ENCODE measurements at places on chromosomes 2 and 18.
A peak's percentile ranks its signal among the peaks of the same experiment; 100 is the strongest.

GRCh38 chr2:54958717-54959371 is 91.4 kb downstream of the RTN4 start:
- DNase-seq, result no peak

GRCh38 chr2:15120631-15121030 is 440.5 kb downstream of the NBAS start:
- DNase-seq, result no peak

GRCh38 chr2:185638771-185639170 is 99.8 kb upstream of the FSIP2 start:
- no peak for DNase-seq

- DNase-seq, result peak; percentile 24
Measured at GRCh38 chr2:126715576-126716406, 59.8 kb downstream of the GYPC start.

- peak; percentile 48 for DNase-seq
Measured at GRCh38 chr2:72236445-72237067, 88.9 kb upstream of the CYP26B1 start.

DNA sequence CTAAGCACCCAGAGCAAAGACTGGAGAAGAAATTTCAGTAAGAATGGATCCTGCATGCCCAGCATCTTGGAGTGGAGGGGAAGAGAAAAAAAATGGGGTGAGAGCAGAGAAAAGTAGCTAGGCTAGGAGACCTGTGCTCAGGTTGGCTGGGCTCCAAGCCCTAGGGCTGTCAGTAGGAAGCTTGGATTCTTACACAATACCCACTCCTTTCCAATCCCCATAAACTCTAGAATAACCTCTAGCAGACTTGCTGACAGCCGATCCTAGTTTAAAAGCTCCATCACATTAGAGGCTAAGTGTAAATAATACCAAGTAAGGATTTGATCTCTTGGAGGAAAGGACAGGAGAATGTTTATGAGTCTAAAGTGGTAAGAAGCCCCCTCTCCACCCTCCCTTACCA is 46.2 kb upstream of the NABP1 start:
- peak; percentile 24 for DNase-seq

DNA sequence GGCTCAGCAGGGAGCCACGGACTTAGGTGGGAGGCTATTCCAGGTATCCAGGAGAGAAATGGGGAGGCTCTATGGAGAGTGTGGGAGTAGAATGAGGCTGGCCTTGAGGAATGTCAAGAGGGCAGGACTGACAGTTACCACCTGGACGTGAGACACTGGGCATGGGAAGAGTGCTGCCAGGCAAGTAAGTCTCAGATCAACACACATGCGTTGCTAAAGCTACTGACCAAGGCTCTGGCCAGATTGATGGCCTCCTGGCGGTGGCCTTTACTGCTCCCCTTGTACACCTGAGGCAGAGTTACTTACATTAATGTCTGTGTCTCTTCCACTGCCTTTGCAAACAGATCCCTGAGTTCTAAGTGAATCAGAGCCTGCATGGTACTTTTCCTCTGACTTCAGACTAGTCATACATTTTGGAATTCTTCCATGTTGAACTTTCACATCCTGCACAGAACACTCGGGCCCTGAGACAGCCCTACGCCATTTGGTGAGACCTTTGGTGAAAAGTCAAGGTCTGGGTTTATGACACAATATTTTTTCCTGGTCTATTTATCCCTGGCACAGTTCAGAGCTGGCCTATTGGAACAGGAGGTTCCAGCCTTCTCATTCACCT is 398.8 kb upstream of the TRIB2 start:
- DNase-seq, result peak; percentile 52

- DNase-seq, result peak; percentile 16
Measured at GRCh38 chr2:25664183-25664964, 9.0 kb downstream of the DTNB start.

GRCh38 chr18:74597034-74597661 is 522 bp upstream of the ZNF407 start:
- DNase-seq, result peak; percentile 96

GRCh38 chr2:71100195-71100964 is 29.6 kb downstream of the MCEE start:
- DNase-seq, result peak; percentile 27

GRCh38 chr2:23209059-23209458 is 175.9 kb upstream of the KLHL29 start:
- no peak for DNase-seq

GRCh38 chr2:28232295-28232694 is 160.4 kb upstream of the FOSL2 start:
- no peak for DNase-seq

DNA sequence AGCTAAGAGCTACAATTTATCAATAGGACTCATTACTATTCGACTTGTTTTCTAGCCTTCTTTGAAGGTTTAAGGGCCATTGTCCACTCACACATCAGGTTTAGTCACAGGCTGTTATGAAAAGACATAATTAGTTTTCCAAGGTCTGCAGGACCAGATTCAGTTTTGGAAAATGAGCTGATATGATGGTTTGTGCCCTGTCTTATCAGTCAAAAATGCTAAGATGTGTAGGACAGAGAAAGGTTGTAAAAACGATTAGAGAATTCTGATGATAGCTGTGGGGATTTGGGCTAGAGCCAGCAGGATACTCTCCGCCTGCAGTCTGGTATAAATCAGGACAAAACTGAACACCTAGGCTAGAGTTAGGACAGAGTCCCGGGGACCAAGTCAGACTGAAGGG is 213.3 kb downstream of the LRRTM1 start:
- DNase-seq, result no peak

- DNase-seq, result peak; percentile 67
Measured at GRCh38 chr2:68319398-68320117, at the start of gene CNRIP1. CNRIP1 (minus strand) TSS chr2:68319949; CDS start chr2:68319400, 549 bp downstream.

DNA sequence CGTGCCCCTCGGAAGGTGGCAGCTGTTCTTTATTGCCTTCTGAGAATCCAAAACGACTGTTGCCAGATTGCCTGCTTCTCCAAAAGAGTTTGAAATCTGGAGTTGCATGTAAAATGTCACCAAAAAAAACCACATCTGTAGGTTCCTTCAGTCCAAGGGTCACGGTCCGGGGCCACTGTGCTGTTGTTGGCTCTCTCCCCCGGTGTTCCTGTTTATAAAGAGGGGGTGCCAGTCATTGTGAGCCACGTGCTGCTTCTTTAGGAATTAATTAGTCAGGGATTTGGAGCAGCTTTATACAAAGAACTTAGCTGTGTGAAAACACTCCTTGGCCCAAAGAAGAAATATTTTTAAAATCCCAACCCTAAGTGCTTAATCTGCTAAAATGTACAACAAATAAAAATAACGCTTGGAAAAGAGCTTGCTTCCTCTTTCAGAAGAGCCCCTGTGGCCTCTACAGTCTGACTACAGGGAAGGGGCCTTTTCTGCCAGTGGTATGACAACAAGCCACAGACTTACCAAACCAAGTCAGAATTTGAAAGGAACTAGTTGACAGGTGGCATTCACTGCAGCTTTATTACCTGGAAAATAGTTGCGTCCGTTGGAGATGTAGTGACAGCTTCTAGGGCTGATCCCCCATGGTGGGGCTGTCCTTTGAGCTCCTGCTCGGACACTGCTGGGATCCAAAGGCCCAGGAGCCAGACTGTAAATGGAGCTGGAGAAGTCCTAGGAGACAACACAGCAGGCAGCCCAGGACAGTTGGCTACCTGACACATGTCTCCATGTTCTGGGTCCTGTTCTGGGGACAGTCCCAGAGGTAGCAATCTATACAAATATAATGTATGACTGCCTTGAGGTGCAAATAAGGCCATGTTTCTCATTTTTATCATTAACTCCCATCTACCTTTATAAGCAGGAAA is 84.5 kb upstream of the SLC1A4 start:
- no peak for DNase-seq

GRCh38 chr2:190882411-190882766 is 1.8 kb downstream of the GLS start:
- DNase-seq, result no peak

GRCh38 chr18:3993941-3994687 is 461.0 kb downstream of the DLGAP1 start:
- no peak for DNase-seq

Data from SJSA1 (cell line).